GM12865 (cell line): ENCODE measurements at places on chromosomes 7 and 10.

- no peak for DNase-seq
Measured at GRCh38 chr7:27148031-27148755, 619 bp upstream of the HOXA6 start.

DNA sequence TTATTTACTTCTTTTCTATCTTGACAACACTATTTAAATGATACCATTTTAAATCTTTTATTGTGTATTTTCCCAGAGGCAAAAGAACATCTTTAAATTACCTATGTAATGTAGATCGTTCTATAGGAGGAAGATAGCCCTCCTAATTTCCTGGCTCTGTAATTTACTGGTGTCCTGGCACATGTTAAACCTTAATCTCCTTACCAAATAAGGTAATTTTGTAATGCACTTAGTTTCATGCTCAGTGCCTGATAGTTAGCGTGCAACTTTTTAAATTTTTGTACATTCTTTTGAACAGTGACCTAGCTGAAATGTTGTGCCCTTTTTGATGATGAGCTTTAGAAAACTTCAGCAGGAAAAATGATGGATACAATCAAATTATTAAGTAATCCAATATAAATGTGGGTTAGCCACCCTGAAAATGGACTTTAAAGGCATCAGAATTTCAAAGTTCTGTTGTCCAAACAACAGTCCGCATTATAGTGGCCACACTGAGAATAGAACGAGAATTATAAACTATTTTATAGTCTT is 81.4 kb downstream of the ABCB5 start:
- DNase-seq, result no peak

DNA sequence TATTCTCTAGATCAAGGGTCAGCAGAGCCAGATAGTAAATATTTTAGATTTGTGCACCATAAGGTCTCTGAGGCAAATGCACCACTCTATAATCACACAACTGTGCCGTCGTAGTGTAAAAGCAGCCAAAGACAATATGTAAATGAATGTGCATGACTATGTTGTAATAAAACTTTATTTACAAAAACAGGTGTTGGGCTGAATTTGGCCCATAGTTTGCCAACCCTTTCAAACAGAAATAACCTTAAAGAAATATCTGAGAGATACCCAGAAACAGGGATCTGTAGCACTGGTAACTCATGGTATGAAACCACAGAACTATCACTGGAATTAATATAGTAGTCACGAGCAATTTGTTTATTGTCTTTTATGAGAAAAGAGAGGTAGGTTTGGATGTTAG is 86.0 kb downstream of the ARID5B start:
- peak; percentile 66 for DNase-seq

GRCh38 chr7:11846361-11846955 is 14.5 kb upstream of the THSD7A start:
- no peak for DNase-seq

GRCh38 chr10:27399871-27400270 is 104.2 kb upstream of the RAB18 start:
- DNase-seq, result no peak

GRCh38 chr10:125782054-125782453 is 6.4 kb upstream of the MMP21 start:
- no peak for DNase-seq

DNA sequence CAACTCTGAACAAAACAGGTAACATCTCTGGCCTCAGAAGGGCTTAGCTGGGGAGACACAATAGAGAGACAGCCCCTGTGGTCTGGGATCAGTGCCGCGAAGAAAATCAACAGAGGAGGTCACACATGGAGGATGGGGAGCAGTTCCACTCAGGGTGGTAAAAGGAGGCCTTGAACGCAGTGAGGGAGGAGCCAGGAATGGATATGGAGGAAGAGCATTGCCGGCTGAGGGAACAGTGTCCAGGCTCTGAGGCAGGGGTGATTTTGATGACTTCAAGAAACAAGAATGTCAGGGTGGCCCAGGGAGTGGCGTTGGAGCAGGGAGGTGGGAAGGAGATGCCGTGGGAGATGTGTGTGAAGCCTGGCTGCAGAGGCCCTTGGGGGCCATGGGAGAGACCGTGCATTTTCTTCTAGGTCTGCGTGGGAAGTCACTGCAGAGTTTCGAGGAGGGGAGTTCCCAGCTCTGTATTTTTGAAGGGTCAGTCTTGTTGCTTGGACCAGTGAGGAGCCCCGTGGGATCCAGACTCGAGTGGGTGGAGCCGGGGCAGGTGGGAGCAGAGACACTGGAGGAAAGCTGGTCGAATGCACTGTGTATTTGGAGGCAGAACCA is 35.7 kb upstream of the SH2D4B start:
- DNase-seq, result no peak
